ENCODE measurements at places on chromosomes 1 and 21. TPM values are rescaled to one million over a fixed set of nuclear protein-coding genes. Genes with fewer than 3 reads are reported as not detected.

The LYPLA2 gene
- total RNA-seq: 27.8 TPM

The NTMT2 gene
- not detected for total RNA-seq

The USP1 gene
- total RNA-seq: 45.2 TPM

The HES2 gene
- 5.9 TPM for total RNA-seq

The MSTO1 gene
- 29.4 TPM for total RNA-seq

The JAM2 gene
- total RNA-seq: 29.0 TPM

All from skin of body (tissue), 3 donors.